Brain microvascular endothelial cell (primary cell): ENCODE measurements at places on chromosomes 4 and X.
A peak's percentile ranks its signal among the peaks of the same experiment; 100 is the strongest.

DNA sequence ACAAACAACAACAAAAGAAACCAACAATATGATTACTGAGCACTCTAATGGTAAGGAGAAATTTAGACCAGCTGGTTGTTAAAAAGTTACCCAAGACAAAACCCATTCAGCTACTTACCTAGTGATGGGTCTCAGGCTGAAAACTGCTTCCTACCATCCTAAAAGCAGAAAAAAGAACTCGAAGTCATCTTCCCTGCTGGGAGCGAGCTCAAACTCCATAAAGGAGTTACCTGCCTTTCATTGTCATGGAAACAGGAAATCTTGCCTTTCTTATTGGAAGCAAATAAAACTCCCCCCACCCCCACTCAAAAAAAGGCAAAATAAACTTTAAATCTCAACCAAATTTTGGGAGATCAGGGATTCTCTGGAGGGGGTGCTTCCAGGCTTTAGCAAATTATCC lies 1478.3 kb downstream of the C4orf33 start:
- no peak for DNase-seq

GRCh38 chr4:168877511-168878491 lies 132.3 kb downstream of the CBR4 start:
- no peak for DNase-seq

DNA sequence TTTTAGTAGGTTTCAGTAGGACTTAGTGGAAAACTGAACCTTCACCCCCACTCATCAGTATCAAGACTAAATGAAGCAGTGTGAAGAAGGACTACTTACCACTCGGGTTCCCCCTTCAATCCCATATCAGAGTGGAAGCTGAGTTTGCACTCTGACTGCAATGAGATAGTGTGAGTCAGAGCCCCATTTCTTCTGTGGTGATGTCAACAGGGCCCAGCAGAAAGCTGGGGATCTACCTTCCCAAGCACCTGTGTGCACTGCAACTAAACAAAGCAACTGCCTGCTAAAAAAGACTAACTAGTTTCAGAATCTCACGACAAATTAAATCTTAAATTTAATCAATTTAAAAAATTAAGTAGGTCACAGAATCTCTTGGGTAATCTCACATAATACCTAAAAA lies 1837.0 kb upstream of the PCDH7 start:
- no peak for DNase-seq

DNA sequence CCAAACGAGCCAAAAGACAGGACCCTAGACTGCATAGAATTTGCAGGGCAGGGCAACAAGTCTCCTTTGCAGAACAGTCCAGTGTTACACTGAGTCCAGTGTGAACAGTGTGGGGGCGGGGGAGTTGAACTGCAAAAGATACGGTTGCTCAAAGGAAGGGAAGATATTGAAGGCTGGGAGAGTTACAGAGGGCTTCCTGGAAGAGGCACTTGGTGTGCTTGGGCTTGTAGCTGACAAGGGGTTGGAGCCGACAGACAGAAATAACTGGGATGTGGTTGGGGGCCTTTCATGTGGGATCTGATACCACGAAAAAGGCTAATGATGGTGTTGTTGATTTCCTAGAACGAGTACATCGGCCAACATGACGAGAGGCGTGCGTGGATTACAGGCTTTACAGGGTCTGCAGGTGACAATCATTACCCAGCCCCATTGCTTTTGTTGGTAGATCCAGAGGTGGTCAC lies 6.1 kb downstream of the XPNPEP2 start:
- no peak for DNase-seq

GRCh38 chr4:4432341-4433125 lies 45.6 kb downstream of the NSG1 start:
- DNase-seq: no peak

- DNase-seq: no peak
Observed at GRCh38 chr4:166042510-166043055, 169.5 kb downstream of the TLL1 start.

DNA sequence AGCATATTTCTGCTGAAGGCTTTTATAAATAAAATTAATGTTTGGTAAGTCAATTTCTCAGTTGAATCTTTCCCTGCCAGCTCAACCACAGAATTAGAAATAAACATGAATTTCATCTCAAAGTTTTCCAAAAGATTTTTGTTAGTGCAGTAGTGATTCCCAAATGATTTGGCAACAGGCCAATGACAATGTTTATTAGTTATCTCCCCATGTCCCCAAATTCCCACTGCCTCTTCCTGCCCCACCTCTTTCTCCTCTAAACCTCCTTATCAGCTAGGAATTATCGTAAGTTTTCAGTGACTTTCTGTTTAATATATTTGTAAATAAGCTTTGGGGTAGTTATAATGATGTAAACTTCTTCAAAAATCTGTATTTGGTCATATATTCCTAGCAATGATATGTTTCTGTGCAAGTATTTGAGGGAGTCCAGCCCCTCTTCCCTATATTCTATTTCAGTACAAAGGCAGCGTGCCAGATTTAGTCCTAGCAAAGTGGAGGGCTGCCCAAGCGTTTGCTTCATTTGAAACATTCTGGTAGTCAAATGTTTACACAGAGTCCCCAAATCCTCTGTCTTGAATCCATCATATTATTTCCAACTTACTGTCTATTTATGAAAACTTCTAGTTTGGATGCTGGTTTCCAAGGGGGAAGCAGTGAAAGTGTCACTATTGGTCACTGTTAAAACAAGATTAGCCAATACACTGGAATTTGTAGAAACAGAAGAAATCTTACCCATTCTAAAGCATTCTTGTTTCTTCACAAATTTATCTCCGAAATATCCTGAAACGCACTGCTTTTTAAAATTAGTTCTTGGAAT lies 33.7 kb upstream of the ANKRD50 start:
- peak; percentile 18 for DNase-seq

DNA sequence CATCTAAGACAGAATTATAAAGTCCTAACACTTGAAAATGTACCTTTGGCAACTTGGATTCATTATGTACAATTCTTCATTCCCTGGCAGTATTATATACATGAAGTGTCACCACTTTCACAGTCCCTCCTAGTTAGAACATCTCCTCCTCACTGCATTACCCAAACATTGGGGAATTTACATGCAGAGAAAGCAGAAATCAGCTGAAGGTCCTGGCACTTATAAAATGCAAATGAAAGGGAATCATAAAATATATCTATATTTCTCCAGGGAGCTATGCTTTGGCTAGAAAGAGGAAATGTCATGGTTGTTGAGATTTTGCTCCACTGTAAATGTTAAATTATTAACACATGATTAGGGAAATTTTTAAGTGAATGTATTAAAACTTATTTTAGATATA lies 835.6 kb upstream of the SLIT2 start:
- DNase-seq: no peak

- no peak for DNase-seq
Observed at GRCh38 chr4:121792966-121793365, 8.2 kb upstream of the EXOSC9 start.

- no peak for DNase-seq
Observed at GRCh38 chr4:8321771-8322170, 52.2 kb downstream of the HTRA3 start.

GRCh38 chr4:77817304-77818072 lies 1.7 kb downstream of the CNOT6L start:
- no peak for DNase-seq
